ENCODE measurements at places on chromosomes 3 and 15.
A peak's percentile ranks its signal among the peaks of the same experiment; 100 is the strongest.

GRCh38 chr3:47120138-47120537 is 43.8 kb downstream of the SETD2 start:
- no peak for DNase-seq

GRCh38 chr3:18529631-18530030 is 104.5 kb upstream of the SATB1 start:
- no peak for DNase-seq

DNA sequence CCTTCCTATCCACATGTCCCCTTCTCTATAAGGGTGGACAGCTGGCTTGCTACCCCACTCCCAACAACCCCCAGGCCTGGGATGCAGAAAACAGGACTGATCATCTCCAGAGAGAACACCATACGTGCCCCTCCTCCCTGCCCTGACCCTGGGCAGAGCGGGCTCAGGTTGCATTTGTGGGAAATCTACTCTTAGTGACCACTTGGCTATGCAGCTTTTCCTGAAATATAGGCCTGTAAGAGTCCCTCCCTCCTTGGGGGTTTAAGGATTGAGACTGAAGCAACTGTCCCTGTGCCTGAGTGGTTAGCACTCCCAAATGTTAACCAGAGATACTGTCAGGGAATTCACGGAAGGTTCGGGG is 11.7 kb downstream of the SH2D7 start:
- peak; percentile 47 for DNase-seq

GRCh38 chr3:147395899-147396711 is 10.2 kb downstream of the ZIC4 start:
- DNase-seq, result no peak

GRCh38 chr3:189724356-189724755 is 93.2 kb downstream of the TP63 start:
- DNase-seq, result no peak

GRCh38 chr15:83892498-83892897 is 238.6 kb downstream of the ADAMTSL3 start:
- DNase-seq, result no peak

- DNase-seq, result no peak
Observed at GRCh38 chr3:190645932-190646460, 132.1 kb downstream of the IL1RAP start.

GRCh38 chr3:13543253-13543652 is 5.7 kb upstream of the FBLN2 start:
- no peak for DNase-seq

DNA sequence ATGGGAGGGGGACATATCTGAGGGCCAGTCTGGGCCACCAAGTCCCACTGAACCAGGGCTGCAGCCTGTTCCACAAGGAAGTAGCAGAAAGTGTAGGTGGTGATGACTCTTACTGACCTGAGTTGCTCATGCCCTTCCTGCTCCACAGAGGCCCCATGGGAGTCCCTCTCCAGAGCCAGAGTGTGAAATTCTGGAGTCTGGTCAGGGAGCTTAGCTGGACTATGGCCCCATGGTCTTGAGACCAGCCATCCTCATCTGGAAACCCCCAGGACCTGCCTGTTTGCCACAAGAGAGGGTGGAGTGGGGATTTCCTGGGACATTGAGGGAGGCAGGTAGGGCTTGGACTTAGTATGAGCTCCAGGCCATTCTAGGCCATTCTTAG is 3.0 kb downstream of the SPINT1 start:
- no peak for DNase-seq

DNA sequence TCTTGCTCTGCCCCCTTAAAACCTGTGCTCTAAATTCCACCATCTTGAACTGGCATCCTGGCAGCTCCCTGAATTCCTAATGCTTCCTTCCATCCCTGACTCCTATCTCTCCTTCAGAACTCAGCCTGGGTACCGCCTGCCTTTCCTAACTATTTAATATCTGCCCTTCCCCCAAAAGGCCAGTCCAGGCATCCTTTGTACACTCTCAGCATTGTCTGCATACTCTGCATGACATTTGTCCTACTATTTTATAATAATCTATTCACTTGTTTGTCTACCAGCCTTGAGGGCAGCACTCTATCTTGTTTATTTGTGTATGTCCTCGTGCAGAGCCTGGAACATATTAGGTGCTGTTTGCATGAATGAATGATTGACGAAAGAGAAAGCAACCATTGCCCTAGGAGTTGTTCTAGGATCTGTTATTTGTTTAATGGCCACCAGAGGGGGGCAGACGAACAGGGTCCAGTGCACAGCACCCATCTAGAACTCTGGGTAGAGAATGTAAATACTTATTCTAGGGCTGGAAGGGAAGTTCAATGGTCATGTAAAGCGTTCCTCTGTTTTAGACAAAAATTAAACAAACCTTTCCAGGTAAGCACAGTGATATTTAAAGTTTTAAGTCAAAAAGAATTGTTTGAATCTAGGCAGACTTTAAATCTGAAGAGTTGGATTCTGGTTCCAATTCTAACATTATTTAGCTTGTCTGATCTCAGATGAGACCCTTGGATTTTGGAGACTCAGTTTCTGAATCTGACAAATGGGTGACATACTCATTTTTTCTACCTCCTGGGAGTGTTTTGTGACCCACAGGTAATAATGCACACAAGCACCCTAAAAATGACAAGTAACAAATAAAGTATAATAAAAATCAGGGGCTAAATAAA is 125.8 kb upstream of the GALNT15 start:
- DNase-seq, result peak; percentile 33

DNA sequence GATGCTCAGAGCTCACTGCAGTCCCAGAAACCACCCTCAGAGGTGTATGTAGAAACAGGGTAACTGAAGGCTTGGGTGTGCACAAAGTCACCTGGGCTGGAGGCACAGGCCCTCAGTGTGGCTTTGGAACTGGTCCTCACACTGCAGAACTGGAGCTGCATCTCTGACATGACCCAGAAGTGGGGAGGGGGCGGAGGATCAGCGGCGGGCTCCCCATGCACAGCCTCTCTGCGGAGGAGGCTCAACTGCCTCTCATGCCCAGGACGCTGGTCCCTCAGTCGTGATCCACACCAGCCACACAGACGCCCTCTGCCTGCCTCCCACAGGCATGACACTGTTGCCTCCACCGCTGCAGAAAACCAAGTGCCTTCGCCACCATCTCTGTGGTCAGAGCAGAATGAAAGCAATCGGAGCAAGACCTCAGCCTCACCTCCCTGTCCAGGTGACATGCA is 73.7 kb downstream of the TM2D3 start:
- DNase-seq, result peak; percentile 18

DNA sequence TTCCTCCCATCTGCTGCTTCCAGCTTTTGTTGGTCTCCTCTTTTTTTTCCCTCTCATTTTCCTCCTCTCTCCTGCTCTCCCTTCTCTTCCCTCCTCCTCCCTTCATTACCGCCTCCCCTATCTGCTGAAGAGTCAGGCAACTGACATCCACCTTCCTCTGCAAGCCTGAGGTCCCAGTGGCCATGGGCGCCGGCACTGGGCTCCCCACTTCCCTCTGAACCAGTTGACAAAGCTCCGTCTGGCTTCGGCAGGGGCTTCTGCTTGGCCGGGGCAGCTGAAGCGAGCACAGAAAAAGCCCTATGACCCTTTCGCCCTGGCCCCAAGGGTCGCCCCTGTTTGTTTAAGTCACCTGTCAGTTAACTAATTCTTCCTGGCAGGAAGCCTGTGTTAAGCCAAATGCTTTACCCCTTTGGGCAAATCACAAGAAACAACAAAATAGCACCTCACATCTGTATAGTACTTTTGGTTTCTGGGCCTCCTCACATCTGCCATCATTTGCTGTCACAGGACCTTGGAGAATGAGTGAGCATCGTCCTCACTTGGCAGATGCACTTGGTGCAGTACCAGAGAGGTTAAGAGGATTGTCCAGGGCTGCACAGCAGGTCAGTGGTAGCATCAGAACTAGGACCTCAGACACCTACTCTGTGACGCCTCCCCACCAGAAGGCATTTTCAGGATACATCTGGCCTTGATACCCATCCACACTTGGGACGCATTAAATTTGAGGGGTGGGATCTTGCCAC is 27.7 kb downstream of the ITGA11 start:
- DNase-seq, result no peak

DNA sequence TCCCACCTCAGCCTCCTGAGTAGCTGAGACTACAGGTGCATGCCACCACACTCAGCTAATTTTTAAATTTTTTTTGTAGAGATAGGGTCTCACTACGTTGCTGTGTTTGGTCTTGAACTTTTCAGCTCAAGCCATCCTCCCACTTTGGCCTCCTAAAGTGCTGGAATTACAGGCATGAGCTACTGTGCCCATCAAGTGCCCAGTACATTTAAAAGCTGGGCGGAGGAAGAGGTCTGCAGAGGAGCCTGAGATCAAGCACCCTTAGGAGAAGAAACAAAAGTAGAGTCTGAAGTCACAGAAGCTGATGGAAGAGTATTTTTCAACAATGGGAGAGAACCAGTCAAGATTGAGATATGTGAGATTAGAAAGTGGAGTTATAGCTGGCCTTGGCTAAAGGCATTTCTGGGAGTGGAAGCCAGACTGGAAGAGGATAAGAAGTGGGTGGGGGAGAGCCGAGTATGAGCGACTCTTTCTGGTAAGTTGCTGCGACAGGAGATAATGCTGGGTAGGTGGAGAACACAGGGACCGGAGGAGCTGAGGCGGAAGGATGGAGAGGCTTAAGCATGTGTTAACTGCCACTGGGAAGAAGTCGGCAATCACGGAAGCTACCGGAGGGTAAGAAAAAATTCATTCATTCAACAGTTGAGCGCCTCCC is 782 bp upstream of the IREB2 start:
- DNase-seq, result no peak

- DNase-seq, result no peak
Observed at GRCh38 chr3:126212620-126213378, 32.4 kb upstream of the ALDH1L1 start.

GRCh38 chr3:58335652-58335947 is 2.9 kb downstream of the PXK start:
- no peak for DNase-seq

- peak; percentile 84 for DNase-seq
Observed at GRCh38 chr15:45714590-45715488, 80.0 kb downstream of the SQOR start.

DNA sequence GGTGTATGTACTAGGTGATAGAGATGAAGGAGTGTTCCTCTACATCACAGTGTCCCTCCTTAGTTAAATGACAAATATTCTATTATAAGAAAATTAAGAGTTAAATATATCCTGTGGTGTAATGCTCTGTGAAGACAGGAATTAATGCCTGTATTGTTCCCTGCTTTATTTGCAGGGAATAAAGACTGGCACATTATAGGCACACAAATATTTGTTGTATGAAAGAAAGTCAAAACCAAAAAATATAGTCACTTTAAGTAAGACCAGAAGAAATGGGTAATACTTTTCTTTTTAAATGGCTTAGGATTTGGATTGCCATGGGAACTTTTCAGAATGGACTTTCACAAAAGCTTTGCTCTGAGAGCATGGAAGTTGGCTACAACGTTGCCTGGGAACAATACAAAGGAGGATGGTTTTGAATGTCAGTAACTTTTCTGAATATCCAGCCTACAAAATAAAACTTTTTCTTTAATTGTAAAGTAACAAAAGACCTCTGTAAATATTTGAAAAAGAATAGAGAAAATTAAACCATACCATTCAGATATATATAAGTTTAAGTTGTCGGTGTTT is 158.0 kb upstream of the P2RY1 start:
- DNase-seq, result no peak

GRCh38 chr3:120119846-120120510 is 25.7 kb upstream of the GSK3B start:
- DNase-seq, result no peak

DNA sequence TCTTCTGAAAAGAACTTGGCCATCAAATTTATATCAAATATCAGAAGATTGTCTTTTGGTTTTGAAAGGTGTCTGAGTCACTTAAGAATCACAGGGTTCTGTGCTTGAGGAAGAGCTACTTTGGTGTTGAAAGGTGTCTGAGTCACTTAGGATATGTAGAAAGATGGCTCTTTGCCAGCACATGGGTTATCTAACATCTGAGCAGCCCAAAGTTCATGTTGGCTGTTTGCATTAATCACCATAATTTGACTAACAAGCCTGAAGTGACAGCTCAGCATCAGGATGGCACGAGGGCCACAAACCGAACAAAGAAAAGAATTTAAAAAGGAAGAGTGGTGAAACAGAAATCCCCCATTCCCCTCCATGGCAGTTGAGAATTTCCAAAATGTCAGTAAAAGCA is 190.5 kb upstream of the CMC1 start:
- DNase-seq, result no peak

DNA sequence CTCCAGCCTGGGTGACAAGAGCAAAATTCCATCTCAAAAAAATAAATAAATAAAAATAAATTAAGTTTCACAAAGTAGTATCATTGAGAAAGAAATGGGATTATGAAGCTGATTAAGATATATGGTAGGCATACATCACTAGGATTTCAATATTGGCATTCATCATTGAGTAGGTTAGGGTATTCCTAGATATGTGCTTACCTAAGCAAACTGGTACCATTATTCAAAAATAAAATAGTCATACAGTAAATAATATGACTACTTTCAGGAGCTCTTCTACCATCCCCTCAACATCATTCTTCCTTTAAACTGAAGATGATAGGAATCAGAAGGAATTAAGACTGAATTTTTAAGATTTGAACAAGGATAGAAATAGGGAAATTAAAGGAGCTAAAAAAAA is 66.6 kb downstream of the FRMD5 start:
- no peak for DNase-seq

DNA sequence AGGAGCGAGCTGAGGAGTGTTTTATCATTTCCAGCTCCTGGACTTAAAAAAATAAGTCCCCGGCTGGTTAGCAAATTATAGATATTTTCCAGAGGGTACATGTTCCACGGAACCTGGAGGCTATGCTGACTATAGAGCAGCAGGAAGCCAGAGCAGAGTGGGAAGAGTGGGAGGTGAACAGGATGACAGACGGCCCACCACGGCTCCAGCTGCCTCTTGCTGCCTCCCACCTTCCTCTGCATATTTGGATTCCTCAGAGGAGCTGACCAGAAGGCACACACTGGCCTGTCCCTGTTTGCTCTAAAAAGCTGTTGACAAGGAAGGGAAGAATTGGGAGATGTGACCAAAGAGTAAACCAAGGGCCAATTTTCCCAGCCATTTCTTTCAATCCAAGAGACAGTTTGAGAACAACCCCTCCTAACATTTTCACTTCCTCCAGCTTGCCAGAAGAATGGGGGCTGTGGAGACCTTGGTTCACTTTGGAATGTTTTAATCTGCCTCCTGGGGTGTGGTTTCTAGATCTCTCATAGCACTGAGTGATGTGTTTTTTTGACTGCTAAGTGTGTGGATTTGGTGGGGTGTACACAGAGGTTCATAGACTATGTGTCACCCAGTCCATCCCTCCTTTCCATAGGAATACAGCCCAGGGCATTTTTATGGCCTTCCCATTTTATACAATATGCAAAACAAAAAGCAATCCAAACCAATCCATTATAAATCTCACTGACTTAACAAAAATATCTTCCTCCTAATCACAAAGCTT is 36.8 kb downstream of the HGD start:
- no peak for DNase-seq

DNA sequence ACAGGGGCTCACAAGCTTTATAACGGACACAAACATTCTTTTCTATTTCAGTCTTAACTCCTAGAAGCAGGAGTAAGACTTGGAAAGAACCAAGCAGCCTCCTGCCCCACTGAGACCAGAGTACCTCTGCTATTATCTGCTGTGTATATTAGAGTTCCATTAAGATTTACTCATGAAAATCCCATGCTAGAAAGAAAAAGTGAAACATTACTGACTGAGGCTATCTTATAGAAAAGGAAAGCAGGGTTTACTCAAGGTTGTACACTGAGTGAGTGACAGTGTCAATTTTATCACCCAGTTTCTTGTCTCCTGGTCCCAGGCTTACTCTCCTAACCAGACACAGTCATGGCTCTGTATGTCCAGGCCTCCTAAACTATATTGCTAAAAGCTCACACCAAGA is 97.9 kb upstream of the SOX2 start:
- DNase-seq, result no peak
